ENCODE measurements at places on chromosomes 6 and 20.

GRCh38 chr20:60064554-60065196 is 106.5 kb downstream of the CDH26 start:
- no peak for DNase-seq

DNA sequence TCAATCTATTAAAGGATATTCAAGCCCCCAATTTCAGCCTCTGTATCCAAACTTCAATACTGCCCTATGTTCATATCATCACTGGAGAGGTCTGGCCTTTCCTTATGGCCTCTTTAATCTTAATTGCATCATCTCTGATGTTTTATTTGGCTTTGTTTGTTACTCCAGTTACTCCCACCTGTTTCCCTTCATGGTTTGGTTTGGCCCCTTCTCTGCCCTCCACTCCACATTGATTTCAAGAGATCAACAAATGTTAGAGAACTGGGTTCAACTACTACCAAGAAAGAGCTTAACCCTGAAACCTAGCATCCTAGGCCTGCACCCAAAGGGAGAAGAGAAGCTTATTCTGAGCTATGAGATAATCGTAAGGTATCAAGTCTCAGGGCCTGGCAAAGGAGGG is 221.6 kb downstream of the LAMA2 start:
- no peak for DNase-seq

GRCh38 chr20:33704197-33704924 is 15.7 kb downstream of the PXMP4 start:
- DNase-seq, result no peak

DNA sequence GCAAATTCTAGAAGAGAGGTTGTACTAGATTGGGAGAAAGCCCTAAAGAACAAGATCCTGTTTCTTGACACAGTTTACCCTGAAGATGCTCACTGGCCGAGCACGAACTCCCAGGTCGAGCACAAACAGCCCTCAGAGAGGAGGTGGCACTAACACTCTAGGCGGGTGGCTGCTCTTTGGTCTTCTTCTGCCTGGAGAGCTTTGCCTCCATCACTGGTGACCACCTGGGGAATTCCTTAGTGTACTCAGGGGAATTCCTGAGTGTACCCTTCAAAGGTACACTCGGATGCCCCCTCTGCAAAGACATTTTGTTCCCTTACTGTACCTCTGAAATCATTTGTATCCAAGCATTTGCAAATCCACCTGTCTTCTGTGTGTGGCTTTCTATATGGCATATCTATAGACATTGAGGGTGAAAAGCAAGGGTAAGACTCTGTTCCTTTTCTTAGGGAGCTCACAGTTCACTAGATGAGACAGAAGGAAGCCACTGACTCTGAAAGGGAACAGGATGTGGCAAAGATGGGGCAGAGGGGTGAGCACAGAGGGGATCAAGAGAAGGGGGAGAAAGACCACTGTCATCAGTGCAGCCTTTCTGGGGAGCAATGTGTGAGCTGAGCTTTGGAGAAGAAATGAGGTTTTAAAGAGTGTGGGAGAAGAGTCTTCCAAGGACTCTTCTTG is 169.8 kb upstream of the PROKR2 start:
- DNase-seq, result no peak

- DNase-seq, result no peak
Observed at GRCh38 chr6:75437421-75437891, 56.1 kb downstream of the FILIP1 start.

GRCh38 chr20:49868538-49868937 is 46.8 kb downstream of the SPATA2 start:
- no peak for DNase-seq

DNA sequence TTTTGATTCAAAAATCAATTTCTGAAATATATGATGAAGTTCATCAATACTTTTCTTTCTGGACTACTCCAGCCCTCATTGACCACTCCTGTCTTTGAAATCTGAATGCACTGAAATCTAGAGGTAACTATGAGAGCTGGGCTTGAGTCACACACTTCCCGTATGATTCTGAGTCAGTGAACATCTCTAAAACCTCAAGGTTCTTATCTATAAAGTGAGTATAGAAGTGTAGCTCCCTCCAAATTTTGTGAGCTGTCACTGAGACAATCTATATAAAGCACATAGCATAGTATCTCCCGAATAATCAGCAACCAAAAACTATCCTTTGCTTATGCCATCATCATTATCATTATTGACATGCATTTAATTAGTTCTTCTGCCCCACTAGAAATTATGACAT is 182.4 kb downstream of the TSHZ2 start:
- DNase-seq, result peak; percentile 6

- DNase-seq, result no peak
Observed at GRCh38 chr6:104418125-104418524, 441.6 kb downstream of the HACE1 start.

DNA sequence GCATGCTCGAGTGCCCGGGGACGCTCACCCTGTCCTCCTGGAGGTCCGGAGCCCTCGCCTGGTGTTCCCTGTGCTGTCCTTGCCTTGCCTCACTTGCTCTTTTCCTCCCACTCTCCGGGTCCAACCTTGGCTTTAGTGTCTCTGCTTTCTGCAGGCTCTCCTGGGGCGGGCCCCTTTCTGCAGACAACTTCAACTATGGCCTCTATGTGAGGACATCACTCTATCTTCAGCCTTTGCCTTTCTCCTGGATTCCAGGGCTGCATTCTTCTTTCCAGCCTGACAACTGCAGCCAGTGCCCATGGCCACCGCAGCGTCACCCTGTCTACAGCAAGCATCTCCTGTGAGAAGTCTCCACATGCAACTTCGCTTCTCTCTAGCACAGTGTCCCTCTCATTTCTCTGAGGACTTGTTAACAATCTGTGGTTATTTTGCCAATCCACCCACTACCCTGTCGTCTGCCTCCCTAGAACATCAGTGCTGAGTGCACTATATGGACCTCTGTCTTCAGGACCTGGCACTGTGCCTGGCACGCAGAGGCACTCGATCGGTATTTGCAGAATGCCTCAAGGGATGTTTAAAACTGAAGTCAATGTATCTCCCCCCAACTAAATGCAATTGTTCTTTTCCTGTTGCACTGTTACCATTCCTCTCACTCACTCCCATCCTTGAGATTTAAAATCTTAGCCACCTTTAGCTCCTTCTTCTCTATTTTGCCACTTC is 35.9 kb downstream of the FOXC1 start:
- no peak for DNase-seq

DNA sequence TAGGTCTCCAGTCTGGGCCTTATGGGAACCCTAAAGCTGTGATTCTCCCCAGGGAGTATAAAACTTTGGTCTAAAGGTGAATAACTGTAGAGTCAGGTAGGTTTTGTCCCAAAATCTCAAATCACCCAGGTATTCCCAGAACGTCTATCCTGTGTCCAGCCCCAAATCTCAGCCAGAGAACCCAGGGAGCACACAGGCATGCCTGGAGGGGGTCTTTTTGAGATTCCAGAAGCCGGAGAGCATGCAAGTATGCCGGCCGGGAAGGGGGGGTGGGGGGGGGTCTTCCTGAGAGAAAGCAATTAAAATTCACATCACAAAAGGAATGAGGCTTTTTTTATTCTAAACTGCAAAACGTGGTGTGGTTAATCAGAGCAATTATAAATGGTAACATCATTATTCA is 210.0 kb downstream of the PTPRT start:
- DNase-seq, result no peak

DNA sequence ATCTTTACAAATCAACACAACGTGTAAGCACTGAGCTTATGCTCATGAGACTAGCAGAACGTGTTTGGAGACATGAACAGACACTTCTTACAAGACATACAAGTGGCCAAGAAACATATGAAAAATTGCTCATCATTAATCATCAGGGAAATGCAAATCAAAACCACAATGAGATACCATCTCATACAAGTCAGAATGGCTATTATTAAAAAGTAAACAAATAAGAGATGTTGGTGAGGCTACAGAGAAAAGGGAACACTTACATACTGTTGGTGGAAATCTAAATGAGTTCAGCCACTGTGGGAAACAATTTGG is 327.9 kb upstream of the SOX4 start:
- DNase-seq, result no peak

DNA sequence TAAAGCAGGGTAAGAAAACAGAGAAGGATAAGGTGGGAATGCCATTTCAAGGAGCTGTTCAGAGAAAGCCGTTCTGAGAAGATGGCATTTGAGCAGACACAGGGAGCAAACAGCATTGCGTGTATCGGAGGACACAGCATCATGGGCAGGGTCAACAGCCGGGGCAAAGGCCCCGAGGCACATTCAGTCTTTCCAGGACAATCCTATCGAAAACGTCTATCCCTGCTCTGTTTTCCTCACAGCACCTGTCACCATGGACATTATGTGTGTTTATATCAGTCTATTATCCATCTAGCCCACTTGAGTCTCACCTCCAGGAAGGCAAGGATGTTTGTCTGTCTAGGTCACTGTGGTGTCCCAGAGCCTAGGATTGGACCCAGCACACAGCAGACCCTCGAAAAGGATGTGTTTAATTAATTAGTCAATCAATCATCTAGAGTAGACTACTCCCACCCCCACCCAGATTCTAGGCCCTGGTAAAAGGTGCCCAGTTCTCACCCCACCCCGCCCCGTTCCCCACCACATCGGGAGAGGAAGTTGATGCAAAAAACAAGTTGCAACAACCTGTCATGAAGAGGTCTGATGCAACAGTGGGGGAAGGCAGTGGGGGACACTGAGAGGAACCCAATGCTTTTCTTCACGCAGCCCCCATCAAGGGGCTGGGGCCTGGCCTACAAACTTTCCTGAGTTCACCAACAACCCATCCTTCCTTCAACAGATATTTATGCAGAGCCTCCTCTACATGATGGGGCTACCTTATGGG is 66.6 kb downstream of the PREX1 start:
- DNase-seq, result peak; percentile 39

DNA sequence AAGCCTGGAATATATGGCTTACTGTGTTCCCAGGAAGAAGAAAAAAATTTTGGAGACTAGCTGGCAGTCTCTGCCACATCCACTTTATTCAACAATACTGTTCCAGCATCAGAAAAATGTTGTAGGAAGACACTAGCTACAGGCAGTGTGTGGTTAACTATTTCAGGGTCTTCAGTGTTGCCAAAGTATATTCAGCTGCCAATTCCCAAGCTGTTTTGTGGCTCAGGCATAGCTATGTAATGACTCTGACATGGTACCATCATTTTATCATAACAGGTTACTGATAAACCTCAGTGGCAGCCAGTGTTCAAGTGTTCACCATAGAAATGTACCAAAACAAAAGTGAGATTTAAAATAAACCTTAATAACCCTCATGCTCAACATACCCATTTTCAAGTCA is 503.1 kb downstream of the ADGRB3 start:
- no peak for DNase-seq

- no peak for DNase-seq
Observed at GRCh38 chr20:57939499-57939898, 229.7 kb upstream of the PMEPA1 start.

DNA sequence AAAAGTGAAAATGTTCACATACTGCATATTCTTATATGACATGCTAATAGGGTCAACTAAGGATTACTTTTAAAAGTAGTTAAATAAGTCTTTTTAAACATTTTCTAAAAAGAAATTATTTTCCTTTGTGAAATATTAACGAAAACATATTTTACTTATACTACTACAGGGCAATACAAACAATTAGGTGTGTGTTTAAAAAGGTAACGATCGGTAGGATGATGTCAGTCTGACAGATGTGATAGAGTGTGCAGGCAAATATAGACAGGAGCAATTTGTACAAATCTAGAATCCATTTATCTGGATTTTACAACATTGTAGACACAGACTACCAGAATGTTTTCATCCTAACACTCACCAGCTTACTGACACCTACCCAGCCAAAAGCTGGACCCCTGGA is 257.5 kb downstream of the FOXC1 start:
- DNase-seq, result no peak

DNA sequence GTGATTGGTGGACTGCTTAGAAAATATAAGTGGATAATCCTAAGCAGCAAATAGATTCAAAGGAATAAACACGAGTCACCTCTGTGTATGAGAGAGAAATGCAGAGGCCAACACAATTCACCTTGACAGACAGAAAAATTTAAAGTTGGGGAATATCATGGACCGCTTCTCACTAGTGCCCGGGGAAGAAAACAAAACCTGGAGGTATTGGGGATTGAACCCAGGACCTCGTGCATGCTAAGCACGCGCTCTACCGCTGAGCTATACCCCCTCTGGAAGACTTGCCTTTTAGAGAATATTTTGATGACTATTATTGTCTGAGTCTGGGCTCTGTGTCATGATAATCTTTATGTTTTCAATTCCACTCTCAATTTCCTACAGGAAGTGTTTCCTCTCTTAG is 111.9 kb downstream of the TRIM27 start:
- no peak for DNase-seq

GRCh38 chr20:10171864-10172751 is 46.5 kb upstream of the SNAP25 start:
- DNase-seq, result peak; percentile 35

- DNase-seq, result no peak
Observed at GRCh38 chr6:131523988-131524673, 48.9 kb upstream of the ARG1 start.

DNA sequence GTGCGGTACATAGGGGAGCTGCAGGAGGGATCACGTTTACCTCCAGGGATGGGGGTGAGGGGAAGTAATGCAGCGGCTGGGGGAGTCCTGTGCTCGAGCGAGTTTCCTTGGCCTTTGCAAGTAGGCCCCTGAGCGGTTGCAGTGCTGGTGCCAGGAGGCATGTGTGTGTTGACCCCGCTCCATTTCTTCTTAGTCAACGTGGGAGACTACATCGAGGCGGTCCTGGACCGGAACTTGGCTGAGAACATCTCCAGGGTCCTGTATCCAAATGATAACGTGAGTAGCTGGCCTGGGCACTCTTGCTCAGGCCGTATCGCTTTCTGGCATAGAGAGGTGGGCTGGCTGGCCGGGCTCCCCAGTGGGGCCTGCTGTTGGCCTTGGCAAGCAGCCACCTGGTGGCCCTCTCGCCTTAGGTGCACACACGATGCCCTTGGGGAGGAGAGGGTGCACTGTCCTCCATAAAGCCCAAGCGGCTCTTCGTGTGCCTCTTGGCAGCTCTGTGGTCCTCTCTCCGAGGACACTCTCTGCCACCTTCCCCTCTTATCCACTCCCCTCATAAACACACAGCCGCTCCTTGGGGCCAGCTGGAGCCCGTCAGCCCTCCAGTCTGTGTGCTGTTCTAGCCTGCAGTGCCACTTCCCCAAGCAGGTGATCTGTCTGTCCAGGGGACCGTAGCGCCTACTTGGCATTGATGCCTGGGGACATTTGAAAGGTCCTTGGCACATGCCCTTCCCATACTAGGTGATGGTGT is 29.3 kb downstream of the PYGB start:
- DNase-seq, result no peak

- DNase-seq, result peak; percentile 30
Observed at GRCh38 chr6:13375360-13375878, 47.1 kb upstream of the TBC1D7 start.

GRCh38 chr6:122033564-122034181 is 365.8 kb upstream of the HSF2 start:
- DNase-seq, result no peak

DNA sequence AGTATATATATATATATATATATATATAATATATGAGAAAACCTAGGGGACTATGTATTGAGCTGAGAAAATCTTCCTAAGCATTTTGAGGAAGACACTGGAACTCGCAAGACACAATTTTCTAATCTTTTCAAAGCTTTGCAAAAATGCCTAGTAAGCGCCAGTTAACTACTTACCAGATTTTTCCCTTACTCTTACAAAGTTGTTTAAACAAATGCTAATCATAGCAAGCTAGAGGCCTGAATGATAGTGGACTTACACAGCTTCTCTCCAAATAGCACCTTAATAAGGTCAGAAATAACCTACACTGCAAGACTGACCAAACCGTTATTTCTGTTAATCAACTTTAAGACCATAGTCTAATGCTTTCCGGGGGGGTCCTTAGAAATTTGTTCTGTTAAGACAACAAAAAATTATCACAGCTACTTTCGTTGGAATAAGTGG is 56.1 kb upstream of the HFE start:
- no peak for DNase-seq

GRCh38 chr6:11366183-11366933 is 133.9 kb upstream of the NEDD9 start:
- DNase-seq, result peak; percentile 42

All from stimulated activated CD8-positive, alpha-beta memory T cell treated with anti-CD3 and anti-CD28 coated beads, Interleukin-15, amount 100 ng/mL, for 48 hours (primary cell).